ENCODE measurements at places on chromosomes 6 and 20. TPM values are rescaled to one million over a fixed set of nuclear protein-coding genes. Genes with fewer than 3 reads are reported as not detected.

The ELOVL2 gene
- 0.36 TPM for polyA plus RNA-seq

The RAB44 gene
- under 0.01 TPM for polyA plus RNA-seq

The SMLR1 gene
- polyA plus RNA-seq: not detected

The ZC3H12D gene
- polyA plus RNA-seq: 3.6 TPM

The PTK7 gene
- polyA plus RNA-seq: 15.6 TPM

The GSTA2 gene
- polyA plus RNA-seq: not detected

The C6orf52 gene
- not detected for polyA plus RNA-seq

The DIDO1 gene
- 31.1 TPM for polyA plus RNA-seq

The GPANK1 gene
- polyA plus RNA-seq: 22.8 TPM

The THBD gene
- polyA plus RNA-seq: 1.8 TPM

The C4B gene
- polyA plus RNA-seq: 4.2 TPM

The SLC16A10 gene
- polyA plus RNA-seq: under 0.01 TPM

The METTL24 gene
- not detected for polyA plus RNA-seq

The ADTRP gene
- polyA plus RNA-seq: 27.6 TPM

The FAXC gene
- polyA plus RNA-seq: 2.3 TPM

The TMC2 gene
- 0.19 TPM for polyA plus RNA-seq

The TMEM244 gene
- not detected for polyA plus RNA-seq

The MICB gene
- polyA plus RNA-seq: 0.92 TPM

The FAM229B gene
- polyA plus RNA-seq: 7.8 TPM

The NNAT gene
- not detected for polyA plus RNA-seq

The PNPLA1 gene
- polyA plus RNA-seq: 0.20 TPM

The SALL4 gene
- 0.12 TPM for polyA plus RNA-seq

The CTCFL gene
- polyA plus RNA-seq: not detected

The DYNLT2 gene
- 0.60 TPM for polyA plus RNA-seq

The CST2 gene
- polyA plus RNA-seq: not detected

The SNAP91 gene
- 0.60 TPM for polyA plus RNA-seq

The FAM135A gene
- 31.4 TPM for polyA plus RNA-seq

The SYCP2 gene
- polyA plus RNA-seq: 0.60 TPM

The HUS1B gene
- polyA plus RNA-seq: 0.36 TPM

The SEMG2 gene
- not detected for polyA plus RNA-seq

The NOP56 gene
- 33.6 TPM for polyA plus RNA-seq

The RNF39 gene
- polyA plus RNA-seq: 2.3 TPM

The COL9A3 gene
- polyA plus RNA-seq: 4.4 TPM

The GPR6 gene
- polyA plus RNA-seq: not detected

The RFX6 gene
- polyA plus RNA-seq: 0.46 TPM

The VSTM2L gene
- polyA plus RNA-seq: not detected

The APOM gene
- 3.6 TPM for polyA plus RNA-seq

The NRM gene
- 1.8 TPM for polyA plus RNA-seq

The PEX7 gene
- polyA plus RNA-seq: 15.0 TPM

The MYBL2 gene
- polyA plus RNA-seq: 1.2 TPM

The CCN5 gene
- 21.0 TPM for polyA plus RNA-seq

The TRIM31 gene
- polyA plus RNA-seq: 133 TPM

The C20orf202 gene
- polyA plus RNA-seq: not detected

The MOXD1 gene
- 6.6 TPM for polyA plus RNA-seq

The SIRPD gene
- not detected for polyA plus RNA-seq

The MAD2L1BP gene
- 68.7 TPM for polyA plus RNA-seq

The MATN4 gene
- not detected for polyA plus RNA-seq

The EGFL8 gene
- 13.8 TPM for polyA plus RNA-seq

Data from sigmoid colon (tissue), 7 donors.